AG04449 (cell line): ENCODE measurements at places on chromosomes 3 and 15.

- DNase-seq: no peak
Observed at GRCh38 chr3:168029705-168030104, 66.0 kb downstream of the GOLIM4 start.

GRCh38 chr15:31108836-31109235 lies 7.3 kb upstream of the TRPM1 start:
- no peak for DNase-seq

- DNase-seq: no peak
Observed at GRCh38 chr3:147090461-147090860, 315.9 kb downstream of the ZIC4 start.

DNA sequence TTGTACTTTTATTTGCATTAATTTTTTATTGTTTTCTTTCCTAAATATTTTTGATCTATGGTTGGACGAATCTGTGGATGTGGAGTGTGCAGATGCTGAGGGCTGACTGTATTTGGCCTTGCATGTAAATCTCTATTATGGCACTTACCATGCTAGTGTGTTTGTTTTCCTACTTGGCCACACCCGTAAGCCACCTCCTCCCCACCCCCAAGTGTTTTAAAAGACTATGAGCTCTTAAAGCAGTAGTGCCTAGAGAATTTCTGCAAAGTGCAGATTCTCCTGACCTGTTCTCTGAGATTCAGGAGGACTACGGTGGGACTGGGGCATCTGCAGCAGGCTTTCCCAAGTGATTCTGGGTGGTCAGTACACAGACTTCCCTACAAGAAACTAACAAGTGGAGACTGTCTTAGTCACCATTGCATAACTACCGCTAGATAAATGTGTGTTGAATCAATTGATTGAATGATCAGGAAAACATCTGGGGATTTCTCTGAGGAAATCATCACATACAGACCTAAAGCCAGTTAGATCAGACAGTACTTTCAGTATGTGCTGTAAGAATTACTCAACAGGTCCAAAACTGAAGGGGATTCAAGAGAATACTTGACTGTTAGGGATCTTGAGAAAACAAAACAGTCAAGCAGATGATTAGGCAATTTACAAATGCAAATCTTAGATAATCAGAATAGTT lies 6.2 kb upstream of the TIPARP start:
- DNase-seq: no peak

- no peak for DNase-seq
Observed at GRCh38 chr15:69782139-69782658, 315.5 kb downstream of the TLE3 start.

- DNase-seq: no peak
Observed at GRCh38 chr15:38153781-38154180, 98.9 kb upstream of the SPRED1 start.

GRCh38 chr15:51801391-51801835 lies 28.0 kb upstream of the TMOD3 start:
- DNase-seq: no peak

- peak; percentile 51 for DNase-seq
Observed at GRCh38 chr3:167728176-167728575, 6.5 kb downstream of the PDCD10 start.

- no peak for DNase-seq
Observed at GRCh38 chr15:63460210-63461155, 43.9 kb upstream of the USP3 start.

DNA sequence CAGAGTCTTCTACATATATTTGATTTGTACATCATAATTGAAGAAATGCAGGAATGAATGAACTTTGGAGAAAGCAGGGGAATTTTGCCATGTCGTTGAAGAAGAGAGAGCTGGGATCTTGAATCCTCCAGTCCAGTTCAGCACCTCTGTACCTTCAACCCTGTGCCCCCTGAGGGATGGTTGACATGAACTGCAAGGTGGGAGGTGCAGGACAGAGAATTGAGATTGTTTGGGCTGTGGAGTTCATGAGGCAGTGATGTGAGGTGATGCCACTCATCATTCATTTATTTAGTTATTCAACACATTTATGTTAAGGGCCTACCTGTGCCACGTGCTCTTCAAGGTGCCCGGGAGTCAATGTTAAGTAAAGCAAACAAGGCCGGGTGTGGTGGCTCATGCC lies 104.6 kb downstream of the ARNT2 start:
- DNase-seq: no peak

DNA sequence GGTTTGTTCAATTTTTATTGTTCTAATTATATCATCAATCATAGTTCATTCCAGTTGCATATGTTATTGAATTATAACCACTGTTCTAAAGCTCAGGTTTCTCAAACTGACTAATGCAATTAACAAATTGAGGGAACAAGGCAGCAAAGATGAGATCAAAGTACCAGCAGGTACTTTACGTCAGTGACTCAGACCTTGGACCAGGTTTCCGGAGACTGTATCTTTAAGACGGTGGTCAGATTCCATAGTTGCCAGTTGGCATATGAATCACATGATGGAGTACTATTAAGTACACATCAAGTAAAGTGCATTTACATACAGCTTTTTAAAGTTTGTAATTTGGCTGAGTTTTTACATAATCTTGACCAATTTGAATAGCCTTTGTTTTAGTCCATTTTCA lies 583.6 kb upstream of the ROBO2 start:
- DNase-seq: no peak
